ENCODE measurements at places on chromosomes 16 and 17.

DNA sequence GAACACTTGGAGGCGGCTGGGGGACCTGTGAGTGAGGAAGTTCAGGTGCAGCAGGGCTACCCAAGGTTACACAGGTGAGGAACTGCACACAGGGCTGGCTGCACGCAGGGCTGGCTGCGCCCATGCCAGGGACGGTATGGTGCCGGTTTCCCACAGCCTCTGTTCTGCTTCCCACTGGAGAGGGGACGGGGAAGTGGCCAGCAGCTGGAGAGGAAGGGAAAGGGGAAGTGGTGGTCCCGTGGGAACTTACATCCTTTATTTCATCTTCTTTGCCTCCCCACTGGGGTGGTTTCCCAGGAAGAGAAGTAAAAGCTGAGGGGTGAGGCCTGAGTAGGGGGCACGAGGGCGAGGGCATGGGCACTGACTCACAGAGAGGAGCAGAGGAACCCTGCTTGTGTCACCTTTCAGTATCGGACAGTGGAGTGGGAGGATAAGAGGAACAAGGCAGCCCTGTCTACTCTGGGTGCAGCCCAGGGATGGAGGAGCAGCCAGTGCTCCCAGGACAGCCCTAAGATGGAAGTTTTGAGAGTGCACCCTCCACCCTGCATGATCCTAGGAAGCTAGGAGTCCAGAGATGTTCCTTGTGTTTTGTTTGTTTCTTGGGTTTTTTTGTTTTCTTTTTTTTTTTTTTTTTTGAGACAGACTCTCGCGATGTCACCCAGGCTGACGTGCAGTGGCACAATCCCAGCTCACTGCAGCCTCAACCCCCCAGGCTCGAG, 25.5 kb upstream of the CDH1 start:
- no peak for DNase-seq

DNA sequence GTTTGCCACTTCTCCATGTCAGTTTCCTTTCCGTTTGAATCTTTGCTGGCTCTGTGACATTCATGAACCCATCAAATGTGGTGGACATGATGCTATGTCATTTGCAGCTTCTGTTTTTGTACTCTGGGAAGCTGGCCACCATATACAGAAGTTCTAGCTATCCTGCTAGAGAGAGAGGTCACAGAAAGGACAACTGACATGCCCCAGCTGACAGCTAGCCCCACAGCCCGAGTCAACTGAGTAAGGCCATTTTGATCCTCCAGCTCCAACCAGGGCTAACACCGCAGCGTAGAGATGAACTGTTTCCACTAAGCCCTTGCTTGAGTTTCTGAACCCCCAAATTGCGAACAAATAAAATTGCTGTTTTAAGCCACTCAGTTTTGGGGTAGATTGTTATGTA, 33.8 kb downstream of the CCDC42 start:
- DNase-seq, result no peak

GRCh38 chr17:75589012-75589918, 1.7 kb downstream of the MYO15B start:
- DNase-seq, result peak; percentile 77

DNA sequence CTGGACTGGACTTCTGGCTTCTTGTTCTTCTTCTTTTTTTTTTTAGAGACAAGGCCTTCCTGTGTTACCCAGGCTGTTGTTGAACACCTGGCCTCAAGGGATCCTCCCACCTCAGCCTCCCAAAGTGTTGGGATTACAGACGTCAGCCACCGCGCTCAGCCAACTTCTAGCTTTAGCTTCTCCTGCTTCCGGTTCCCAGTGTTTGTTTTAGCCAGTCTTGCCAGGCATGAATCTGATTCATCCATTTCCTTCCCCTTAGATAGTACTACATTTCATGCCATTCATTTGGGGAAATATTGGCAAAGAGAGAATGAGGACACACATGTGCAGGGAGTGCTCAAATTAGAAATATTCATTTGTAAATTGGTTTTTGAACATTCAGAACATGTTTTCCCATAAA, 12.1 kb upstream of the NDUFAB1 start:
- no peak for DNase-seq

- no peak for DNase-seq
Observed at GRCh38 chr16:85455534-85455933, 157.6 kb upstream of the GSE1 start.

GRCh38 chr17:76266244-76266938, 1.2 kb downstream of the UBALD2 start:
- DNase-seq, result peak; percentile 47

- peak; percentile 75 for DNase-seq
Observed at GRCh38 chr17:21511363-21512195, 135.4 kb downstream of the KCNJ12 start.

GRCh38 chr17:31400481-31400950, 9.0 kb downstream of the RAB11FIP4 start:
- DNase-seq, result no peak

DNA sequence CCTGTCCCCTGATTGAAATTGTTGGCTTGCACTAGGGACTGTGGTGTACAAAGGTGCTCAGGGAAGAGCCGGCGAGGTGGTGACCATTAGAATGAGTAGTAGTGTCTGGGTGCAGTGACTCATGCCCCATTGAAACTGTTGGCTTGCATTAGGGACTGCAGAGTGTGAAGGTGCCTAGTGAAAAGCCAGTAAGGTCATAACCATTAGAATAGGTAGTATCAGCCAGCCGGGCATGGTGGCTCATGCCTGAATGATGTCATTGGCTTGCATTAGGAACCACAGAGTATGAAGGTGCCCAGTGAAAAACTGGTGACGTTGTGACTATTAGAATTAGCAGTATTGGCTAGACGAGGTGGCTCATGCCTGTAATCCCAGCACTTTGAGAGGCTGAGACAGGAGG, 78.9 kb downstream of the ABCC6 start:
- no peak for DNase-seq

DNA sequence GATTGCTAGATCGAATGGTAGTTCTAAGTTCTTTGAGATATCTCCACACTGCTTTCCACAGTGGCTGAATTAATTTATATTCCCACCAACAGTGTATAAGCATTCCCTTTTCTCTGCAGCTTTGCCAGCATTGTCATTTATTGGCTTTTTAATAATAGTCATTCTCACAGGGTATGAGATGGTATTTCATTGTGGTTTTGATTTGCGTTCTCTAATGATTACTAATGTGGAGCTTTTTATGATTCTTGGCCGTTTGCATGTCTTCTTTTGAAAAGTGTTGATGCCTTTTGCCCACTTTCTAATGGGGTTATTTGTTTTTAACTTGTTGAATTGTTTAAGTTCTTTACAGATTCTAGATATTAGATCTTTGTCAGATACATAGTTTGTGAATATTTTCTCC, 36.5 kb upstream of the BCAS3 start:
- DNase-seq, result peak; percentile 47

DNA sequence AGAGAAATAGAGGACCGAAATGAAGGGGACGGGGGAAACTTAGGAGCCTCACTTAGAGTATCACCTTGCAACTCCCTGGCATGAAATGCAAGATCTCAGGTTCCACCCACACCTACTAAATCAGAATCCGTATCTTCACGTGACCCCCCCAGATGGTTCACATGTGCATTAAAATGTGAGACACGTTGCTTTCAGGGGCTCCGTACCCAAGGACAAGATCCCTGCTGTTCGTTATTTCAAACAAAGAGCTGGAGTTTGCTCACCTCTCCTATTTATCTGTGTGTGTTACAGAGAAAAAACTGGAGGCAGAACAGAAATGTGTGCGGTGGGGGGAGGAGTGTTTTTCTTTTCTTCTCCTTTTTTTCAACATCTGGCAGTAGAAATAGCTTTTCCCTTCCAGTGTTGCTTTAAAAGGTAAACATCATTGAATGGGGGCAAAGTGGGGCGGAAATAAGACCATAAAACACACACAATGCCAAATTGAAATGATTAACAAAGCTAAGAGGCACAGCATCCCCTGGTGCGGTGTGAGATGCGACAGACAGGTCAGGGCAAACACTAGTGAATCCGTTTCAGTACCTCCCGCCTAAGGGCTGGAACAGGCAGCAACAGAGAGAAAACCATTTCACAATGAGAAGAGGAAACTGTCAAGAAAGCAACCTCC, 145.4 kb downstream of the SOX9 start:
- no peak for DNase-seq

DNA sequence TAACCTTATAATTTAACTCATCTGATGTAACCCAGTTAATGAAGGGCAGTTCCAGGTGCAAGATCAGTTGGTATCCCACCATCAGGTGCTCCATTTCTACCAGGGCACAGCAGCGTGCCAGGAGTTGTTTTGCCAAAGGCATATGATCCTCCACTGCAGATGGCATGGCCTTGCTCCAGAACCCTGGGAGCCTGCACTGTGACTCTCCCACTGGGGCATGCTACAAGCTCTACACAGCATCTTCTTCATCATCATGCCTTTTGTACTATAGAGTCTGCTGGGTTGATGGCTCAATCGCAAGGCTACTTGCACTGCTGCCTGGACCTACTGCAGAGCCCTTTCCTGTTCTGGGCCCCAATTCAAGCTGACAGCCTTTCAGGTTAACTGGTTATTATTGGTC, 11.3 kb upstream of the MAPT start:
- DNase-seq, result no peak

DNA sequence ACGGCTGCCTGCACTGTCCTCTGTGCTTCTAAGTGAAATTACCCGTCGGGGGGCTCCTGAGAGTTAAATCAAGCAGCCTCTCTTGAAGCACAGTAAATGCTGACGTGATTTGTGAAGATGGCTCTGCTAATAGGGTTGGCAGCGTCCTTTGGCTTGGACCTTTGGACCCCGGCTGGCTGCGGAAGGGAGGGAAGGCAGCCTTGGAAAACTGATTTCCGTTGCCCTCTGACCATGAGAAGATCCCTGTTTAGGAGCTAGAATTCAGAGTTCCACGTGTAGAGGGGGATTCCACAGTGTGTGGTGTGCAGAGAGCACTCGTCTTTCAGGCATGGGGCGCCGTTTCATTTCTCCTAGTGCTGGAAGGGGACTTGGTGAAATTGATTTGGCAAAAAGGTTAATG, 640.8 kb downstream of the WWOX start:
- DNase-seq, result no peak

- DNase-seq, result no peak
Observed at GRCh38 chr16:76474048-76474447, 196.8 kb downstream of the CNTNAP4 start.

GRCh38 chr17:59830007-59830630, 62.6 kb downstream of the TUBD1 start:
- DNase-seq, result peak; percentile 88

- DNase-seq, result peak; percentile 16
Observed at GRCh38 chr16:23269248-23269953, 32.7 kb upstream of the SCNN1B start.

DNA sequence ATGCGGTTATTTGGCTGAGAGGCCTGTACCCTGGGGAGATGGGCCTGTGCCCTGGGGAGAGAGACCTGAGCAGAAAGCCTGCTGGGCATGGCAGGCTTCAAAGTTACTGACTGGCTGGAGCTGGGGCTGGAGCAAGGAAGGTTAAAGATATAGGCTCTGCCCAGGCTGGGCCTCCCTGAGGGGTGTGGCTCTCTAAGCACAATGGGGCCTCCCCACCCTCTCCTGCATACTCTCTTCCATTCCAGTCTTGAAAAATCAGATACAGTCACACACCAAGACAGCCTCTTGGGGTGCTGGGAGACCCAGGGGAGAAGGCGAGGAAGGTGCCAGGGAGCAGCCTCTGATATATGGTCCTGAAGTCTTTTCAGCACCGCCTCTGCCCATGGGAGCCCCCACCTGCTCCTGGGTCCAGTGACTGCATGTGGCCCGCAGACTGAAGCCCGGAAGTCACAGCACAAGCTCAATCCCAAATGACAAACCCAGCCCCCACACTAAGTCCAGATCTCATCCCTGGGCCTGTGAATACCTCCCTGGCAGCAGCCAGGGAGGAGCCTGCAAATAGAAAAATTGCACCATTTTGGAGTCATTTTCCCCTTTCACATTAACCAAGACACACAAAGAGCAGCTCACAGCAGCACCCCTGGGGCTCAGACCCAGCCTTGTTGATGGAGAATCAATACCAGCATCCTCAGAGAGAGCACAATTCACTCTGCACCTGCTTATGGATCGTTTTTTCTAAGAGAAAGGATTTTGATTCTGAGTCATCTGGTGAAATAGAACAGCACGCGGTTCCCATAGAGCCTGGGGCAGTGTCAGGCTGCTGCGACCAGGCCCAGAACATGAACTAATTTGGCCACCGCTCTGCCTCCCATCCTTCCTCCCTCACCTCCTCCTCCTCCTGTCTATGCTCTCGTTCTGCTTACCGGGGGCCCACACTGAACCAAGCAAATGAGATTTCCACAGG, 25.6 kb upstream of the CACNG1 start:
- DNase-seq, result no peak

GRCh38 chr17:1074886-1075605, 78.1 kb downstream of the TIMM22 start:
- DNase-seq, result no peak

- DNase-seq, result no peak
Observed at GRCh38 chr17:50213026-50214022, 11.9 kb upstream of the COL1A1 start.

GRCh38 chr16:67702130-67702529, 17.0 kb downstream of the GFOD2 start:
- DNase-seq, result no peak

- DNase-seq, result peak; percentile 52
Observed at GRCh38 chr17:28744972-28745785, 1.4 kb downstream of the TRAF4 start.

- DNase-seq, result no peak
Observed at GRCh38 chr17:72878975-72879660, 213.4 kb downstream of the SLC39A11 start.

GRCh38 chr16:48157794-48158193, 2.0 kb upstream of the ABCC12 start:
- no peak for DNase-seq

DNA sequence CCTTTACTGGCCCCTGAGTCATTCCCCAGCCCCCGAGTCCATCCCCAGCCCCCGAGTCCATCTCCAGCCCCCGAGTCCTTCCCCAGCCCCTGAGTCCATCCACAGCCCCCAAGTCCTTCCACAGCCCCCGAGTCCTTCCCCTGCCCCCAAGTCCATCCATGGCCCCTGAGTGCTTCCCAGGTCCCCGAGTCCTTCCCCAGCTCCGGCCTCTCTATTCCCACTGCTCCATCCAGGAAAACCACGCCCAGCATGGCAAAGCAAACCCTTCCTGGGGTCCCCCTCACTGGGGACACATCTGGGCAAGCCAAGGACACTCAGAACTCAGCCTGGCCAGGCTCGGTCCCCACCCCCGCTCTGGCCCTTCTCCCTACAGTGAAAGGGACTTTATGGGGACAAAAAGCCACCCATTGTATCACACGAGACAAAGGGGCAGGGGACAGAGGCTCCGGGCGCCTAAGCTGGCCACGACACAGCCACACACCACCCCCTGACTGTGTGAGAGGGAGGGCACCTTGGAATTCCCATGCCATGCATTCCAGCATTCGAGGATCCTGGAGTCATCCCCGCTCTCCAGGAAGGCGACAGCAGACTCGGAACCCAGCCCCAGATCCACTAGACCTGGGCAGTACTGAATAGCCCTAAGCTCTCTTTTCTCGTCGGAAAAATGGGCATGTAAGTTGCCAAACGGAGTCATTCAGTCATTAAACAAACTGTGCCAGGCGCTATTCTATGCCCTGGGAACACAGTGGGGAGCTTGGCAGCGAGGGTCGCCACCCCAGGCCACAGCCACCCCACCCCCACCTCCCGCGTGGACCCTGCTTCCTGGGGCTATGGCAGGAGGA, 14.0 kb downstream of the PLLP start:
- no peak for DNase-seq

All from AG10803 (cell line).